ENCODE measurements at places on chromosomes 6 and 20. TPM values are rescaled to one million over a fixed set of nuclear protein-coding genes. Genes with fewer than 3 reads are reported as not detected.

APCDD1L gene
- total RNA-seq, result not detected

GRCh38 chr6:6832439-6832838, 243.9 kb downstream of the LY86 start:
- H3K36me3 ChIP-seq, result no peaks in the 10 kb centered on the region
- no peak overlapping the region for H3K4me3 ChIP-seq
- H3K27me3 ChIP-seq, result peaks cover 2% of the 10 kb centered on the region
- H3K27ac ChIP-seq, result no peak overlapping the region
- peaks cover 4% of the 10 kb centered on the region for H3K4me1 ChIP-seq
- DNase-seq, result no peak

LRP11 gene
- 10.8 TPM for total RNA-seq

- no peaks in the 10 kb centered on the region for H3K27me3 ChIP-seq
- no peaks in the 10 kb centered on the region for H3K4me1 ChIP-seq
- no peak overlapping the region for H3K27ac ChIP-seq
- DNase-seq, result no peak
- H3K36me3 ChIP-seq, result no peaks in the 10 kb centered on the region
- no peak overlapping the region for H3K4me3 ChIP-seq
Measured at GRCh38 chr6:129893640-129894039, 32.5 kb upstream of the TMEM244 start.

NKX2-4 gene
- not detected for total RNA-seq

GRCh38 chr6:31970604-31971271, 1.2 kb downstream of the DXO start:
- peak overlapping the region; percentile 92 for H3K4me3 ChIP-seq
- DNase-seq, result no peak
- peaks cover 8% of the 10 kb centered on the region for H3K4me1 ChIP-seq
- peaks cover 5% of the 10 kb centered on the region for H3K36me3 ChIP-seq
- H3K27ac ChIP-seq, result no peak overlapping the region
- H3K27me3 ChIP-seq, result peaks cover 14% of the 10 kb centered on the region

GFRA4 gene
- total RNA-seq, result not detected

GRCh38 chr6:22751223-22751622, 181.9 kb downstream of the HDGFL1 start:
- no peaks in the 10 kb centered on the region for H3K36me3 ChIP-seq
- H3K4me3 ChIP-seq, result no peak overlapping the region
- no peaks in the 10 kb centered on the region for H3K4me1 ChIP-seq
- no peak overlapping the region for H3K27ac ChIP-seq
- H3K27me3 ChIP-seq, result no peaks in the 10 kb centered on the region
- DNase-seq, result no peak

DNA sequence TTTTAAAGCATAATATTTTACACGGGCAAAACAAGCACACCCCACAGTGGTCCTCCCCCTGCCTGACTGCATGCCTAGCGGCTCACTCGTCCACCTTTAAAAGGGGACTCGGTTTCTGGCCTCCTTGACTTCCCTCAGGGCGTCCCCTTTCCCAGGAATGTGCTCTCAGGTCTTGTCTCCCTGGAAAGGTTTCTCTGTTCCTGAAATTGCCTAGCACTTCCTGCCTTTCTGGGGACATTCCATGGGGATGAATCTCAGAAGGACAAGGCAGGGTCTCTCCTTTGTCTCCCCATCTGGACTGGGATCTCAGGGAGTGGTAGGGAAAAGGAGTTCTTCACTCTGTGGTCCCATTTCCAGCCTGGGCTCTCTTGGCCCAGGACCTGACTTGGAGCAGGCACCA, 4.9 kb downstream of the TCF15 start:
- peak overlapping the region; percentile 91 for H3K27ac ChIP-seq
- no peak for DNase-seq
- peaks cover 47% of the 10 kb centered on the region for H3K4me1 ChIP-seq
- H3K4me3 ChIP-seq, result peak overlapping the region; percentile 83
- no peaks in the 10 kb centered on the region for H3K36me3 ChIP-seq
- H3K27me3 ChIP-seq, result peaks cover 11% of the 10 kb centered on the region

GRCh38 chr6:116154887-116155286, 29.0 kb upstream of the COL10A1 start:
- H3K4me3 ChIP-seq, result no peak overlapping the region
- H3K27ac ChIP-seq, result no peak overlapping the region
- H3K27me3 ChIP-seq, result no peaks in the 10 kb centered on the region

DNA sequence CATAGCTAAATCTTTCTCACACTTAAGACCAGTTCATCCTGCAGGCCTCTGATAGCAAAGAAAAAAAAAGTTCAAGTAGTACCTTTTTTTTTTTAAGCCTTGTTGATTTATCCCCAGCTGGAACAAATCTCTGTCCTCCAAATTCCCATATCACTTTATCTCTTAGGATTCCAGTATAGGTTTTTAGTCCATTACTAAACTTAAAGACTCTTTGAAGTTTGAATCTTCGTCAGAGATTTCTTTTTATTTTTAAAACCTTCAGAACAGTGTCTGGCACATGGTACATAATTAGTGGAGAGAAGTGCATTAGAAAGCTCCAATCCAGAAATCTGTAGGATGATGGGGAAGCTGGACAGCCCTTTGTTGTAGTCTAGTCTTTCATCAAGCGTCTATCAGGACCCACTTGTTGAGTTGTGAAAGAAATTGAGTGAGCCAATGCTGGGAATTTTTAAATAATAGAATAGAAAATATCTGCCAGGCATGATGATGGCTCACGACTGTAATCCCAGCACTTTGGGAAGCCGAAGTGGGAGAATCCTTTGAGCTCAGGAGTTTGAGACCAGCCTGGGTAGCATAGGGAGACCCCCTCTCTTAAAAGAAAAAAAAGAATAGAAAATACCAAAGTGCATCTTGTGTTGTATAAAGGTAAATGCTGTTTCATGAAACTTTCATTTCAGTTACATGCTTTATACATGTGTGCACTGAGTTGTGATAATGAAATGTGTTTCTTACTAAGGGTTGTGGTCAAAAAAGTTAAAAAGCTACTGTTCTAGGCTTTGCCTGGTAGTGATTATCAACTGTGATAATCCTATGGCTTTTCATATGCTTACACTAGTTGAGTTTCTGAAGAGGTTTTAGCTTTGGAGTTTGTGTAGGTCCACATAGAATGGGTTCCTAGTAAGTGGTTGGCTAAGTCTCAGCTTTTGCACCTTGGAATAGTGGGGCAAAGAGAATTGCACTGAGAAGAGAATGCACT, 3.2 kb downstream of the NFYA start:
- H3K27me3 ChIP-seq, result peaks cover 11% of the 10 kb centered on the region
- H3K36me3 ChIP-seq, result peaks cover 4% of the 10 kb centered on the region
- H3K4me1 ChIP-seq, result peaks cover 28% of the 10 kb centered on the region

GRCh38 chr6:148440016-148440415, 97.4 kb downstream of the SASH1 start:
- H3K36me3 ChIP-seq, result no peaks in the 10 kb centered on the region
- no peaks in the 10 kb centered on the region for H3K4me1 ChIP-seq
- no peak for DNase-seq
- no peak overlapping the region for H3K4me3 ChIP-seq

DNA sequence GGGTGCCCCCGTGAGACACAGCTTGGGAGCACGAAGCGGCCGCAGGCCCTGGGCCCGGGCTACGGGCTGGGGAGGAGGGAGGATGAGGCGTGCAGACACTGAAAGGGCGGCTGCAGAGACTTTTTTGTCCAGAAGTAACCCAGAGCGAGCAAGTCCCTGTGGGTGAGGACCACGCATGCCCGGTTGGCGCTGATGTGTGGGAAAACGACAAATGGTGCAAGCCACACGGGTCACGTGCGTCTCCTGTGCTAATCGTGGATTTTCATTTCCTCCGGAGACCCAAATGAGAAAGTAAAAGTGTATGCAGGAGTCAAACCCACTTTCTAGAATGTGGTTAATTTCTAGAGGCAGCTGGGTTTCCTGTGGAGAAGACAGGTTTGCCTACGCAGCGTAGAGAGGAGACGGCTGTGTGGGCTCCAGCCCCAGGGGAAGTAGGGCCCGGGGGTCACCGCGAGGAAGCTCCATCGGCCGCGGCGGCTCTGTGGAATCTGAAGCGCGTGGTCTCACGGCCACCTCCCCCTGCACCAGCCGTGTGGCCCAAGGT, 19.0 kb downstream of the DLL1 start:
- H3K27ac ChIP-seq, result no peak overlapping the region
- H3K36me3 ChIP-seq, result no peaks in the 10 kb centered on the region
- no peak for DNase-seq
- no peaks in the 10 kb centered on the region for H3K27me3 ChIP-seq
- H3K4me1 ChIP-seq, result peaks cover 16% of the 10 kb centered on the region

- no peaks in the 10 kb centered on the region for H3K27me3 ChIP-seq
- peak overlapping the region; percentile 76 for H3K4me3 ChIP-seq
- no peak for DNase-seq
- H3K27ac ChIP-seq, result peak overlapping the region; percentile 35
- peaks cover 18% of the 10 kb centered on the region for H3K4me1 ChIP-seq
- H3K36me3 ChIP-seq, result peaks cover 3% of the 10 kb centered on the region
Measured at GRCh38 chr6:28597217-28597835, 71.6 kb downstream of the GPX5 start.

GRCh38 chr6:161079566-161080262, 88.1 kb downstream of the MAP3K4 start:
- H3K27ac ChIP-seq, result no peak overlapping the region
- H3K27me3 ChIP-seq, result no peaks in the 10 kb centered on the region
- no peaks in the 10 kb centered on the region for H3K4me1 ChIP-seq
- no peaks in the 10 kb centered on the region for H3K36me3 ChIP-seq

DNA sequence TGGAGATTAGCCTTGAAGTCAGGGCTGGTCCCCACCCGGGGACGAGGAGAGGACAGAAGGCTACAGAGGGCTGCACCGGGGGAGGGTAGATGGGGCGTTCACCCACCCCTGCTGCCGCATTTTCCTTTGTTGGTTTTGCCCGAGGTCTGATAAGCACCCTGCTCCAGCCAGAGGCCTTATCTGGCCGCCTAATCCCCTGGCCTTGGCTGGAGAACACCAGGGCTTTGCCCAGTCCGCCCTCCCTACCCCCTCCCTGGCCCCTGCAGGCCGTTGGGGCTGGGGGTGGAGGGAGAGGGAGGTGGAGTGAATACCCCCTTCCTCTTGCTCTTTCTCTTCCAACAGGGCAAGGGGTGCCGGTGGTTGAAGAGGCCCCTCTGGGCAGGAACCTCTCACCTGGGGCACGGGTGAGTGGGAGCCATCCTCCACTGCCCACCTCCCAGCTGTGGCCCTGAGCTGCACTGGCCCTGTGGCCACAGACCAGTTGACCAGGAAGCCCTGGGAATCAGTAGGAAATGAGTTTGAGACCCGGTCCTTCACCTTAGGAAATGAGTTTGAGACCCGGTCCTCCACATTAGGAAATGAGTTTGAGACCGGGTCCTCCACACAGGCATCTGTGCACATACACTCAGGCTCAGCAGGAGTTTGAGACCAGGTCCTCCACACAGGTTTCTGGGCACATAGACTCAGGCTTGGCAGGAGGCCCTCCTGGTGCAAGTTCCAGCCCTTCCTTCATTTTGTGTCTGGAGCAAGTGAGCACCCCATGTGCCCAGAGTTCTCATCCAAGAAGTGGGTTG, 12.0 kb upstream of the GATA5 start:
- H3K27ac ChIP-seq, result no peak overlapping the region
- peaks cover 2% of the 10 kb centered on the region for H3K27me3 ChIP-seq
- H3K4me3 ChIP-seq, result no peak overlapping the region

PAK5 gene
- total RNA-seq, result 6.8 TPM

GRCh38 chr6:120392941-120393340, 941.3 kb downstream of the TBC1D32 start:
- H3K27ac ChIP-seq, result no peak overlapping the region
- H3K4me3 ChIP-seq, result no peak overlapping the region
- H3K36me3 ChIP-seq, result no peaks in the 10 kb centered on the region

GPLD1 gene
- 2.0 TPM for total RNA-seq

DNA sequence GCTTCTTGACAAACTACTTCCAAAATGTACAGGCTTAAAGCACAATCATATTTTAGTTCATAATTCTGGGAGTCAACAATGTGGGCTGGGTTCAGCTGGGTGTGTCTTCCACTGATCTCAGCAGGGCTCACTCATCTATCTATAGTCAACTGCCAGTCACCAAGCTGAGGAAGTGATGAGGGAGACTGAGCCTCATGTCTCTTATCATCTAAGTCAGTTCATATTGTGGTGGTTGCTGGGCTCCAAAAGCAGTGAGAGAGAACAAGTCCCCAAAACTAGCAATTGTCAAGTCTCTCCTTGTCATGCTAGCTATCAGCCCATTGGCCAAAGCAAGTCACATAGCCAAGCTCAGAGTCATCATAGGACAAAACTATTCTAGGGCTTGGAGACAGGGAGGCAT, 465.9 kb upstream of the ARID1B start:
- DNase-seq, result no peak
- H3K27me3 ChIP-seq, result no peaks in the 10 kb centered on the region
- H3K27ac ChIP-seq, result no peak overlapping the region
- H3K36me3 ChIP-seq, result no peaks in the 10 kb centered on the region

PLEKHG1 gene
- 7.3 TPM for total RNA-seq

DNA sequence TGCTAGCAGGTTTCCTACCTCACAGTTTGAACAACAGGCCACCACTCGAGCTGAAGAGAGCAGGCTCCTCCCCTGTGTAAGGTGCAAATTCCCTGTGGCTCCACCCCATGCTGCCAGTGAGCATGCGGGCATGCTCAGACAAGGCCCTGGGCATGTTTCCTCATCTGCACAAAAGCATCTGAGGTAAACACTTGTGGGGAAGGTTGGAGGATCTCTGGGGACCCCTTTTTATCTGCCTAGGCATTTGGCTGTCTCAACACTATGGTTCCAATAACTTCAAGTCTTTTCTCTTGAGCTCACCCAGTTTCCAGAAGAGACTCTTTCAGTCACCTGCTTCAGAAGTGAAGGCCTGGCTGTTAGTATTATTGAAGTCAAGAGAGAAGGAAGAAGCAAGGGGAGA, 9.4 kb downstream of the C6orf58 start:
- H3K4me3 ChIP-seq, result no peak overlapping the region
- no peaks in the 10 kb centered on the region for H3K4me1 ChIP-seq
- H3K36me3 ChIP-seq, result no peaks in the 10 kb centered on the region
- H3K27me3 ChIP-seq, result no peaks in the 10 kb centered on the region
- no peak overlapping the region for H3K27ac ChIP-seq

AHCY gene
- 97.9 TPM for total RNA-seq

Measured in glutamatergic neuron (in vitro differentiated cells).